ENCODE measurements at places on chromosomes 2 and 18.

- no peak for DNase-seq
Measured at GRCh38 chr2:138391946-138392345, 109.6 kb upstream of the SPOPL start.

GRCh38 chr2:232116852-232117251, 155.3 kb downstream of the DIS3L2 start:
- no peak for DNase-seq

DNA sequence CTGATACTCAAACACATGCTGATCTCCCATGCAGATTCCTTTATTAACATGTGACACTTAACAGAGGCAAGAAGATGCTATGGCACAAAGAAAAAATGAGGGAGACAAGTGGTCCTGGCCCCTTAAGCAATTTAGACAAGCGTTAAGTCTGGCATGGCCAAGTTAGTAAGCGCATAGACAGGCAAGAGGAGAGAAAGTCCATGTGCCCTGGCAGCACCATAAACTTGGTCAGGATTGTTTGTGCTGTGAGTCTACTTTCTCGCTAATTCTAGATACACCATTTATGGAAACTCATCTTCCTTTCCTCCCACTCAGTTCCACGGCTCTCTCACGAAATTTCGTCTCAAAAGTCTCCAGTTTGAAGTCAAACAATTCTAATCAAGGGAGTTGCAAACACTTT, 138.9 kb downstream of the RBMS1 start:
- no peak for DNase-seq

- no peak for DNase-seq
Measured at GRCh38 chr2:223036790-223037444, 15.1 kb upstream of the KCNE4 start.

DNA sequence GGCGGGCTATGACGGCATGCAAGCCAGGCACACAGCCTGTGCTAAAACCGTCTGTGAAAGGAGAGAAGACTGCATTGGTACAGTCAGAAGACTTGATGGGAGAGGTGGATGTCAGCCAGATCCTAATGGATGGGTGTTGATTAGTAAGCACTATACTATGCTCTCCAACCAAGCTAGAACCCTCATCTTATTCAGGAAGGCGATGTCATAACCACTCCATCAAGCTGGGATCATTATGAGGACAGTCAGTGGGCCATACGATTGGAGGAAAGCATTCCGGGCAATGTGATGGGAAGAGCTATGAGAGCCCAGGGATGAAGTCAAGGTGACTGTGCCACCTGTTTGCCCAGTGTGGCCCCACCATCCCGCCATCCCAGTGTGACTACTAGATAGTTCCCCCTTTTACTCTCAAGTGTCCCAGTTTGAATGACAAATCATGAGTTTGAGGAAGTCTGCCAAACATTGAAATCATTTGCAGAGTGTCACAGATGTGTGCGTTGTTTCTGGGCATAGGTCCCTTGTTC, 66.4 kb downstream of the MRPS9 start:
- DNase-seq, result no peak

DNA sequence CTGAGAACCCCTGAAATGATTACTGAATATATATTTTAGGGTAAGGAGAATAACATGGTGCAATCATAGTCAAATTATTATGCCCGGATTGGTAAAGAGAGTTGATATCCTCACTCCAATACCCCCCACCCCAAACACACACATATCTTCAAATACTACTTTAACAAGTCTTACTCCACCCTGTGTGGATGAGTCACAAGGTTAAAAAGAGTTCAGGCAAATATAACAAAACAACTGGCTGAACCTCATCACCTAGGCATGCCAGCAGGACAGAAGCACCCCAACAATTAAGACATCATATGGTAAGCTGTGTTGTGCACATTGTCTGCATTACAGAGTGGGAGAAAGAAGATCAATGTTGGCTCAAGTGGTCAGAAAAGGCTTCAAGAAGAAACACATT, 857.4 kb downstream of the TDRD15 start:
- DNase-seq, result no peak

- DNase-seq, result no peak
Measured at GRCh38 chr2:6526093-6526824, 339.4 kb downstream of the CMPK2 start.

DNA sequence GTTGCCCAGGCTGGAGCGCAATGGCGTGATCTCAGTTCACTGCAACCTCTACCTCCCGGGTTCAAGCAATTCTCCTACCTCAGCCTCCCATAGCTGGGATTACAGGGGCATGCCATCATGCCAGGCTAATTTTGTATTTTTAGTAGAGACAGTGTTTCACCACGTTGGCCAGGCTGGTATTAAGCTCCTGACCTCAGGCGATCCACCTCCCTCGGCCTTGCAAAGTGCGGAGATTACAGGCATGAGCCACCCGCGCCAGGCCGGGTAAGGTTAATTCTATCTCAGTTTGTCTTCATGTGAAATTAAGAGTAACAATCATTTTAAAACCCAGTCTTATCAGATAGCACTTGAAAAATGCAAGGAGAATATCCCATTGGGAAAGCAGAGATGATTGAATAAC, 1681.7 kb upstream of the DDX18 start:
- no peak for DNase-seq

All from activated CD4-positive, CD25-positive, alpha-beta regulatory T cell treated with anti-CD3 and anti-CD28 coated beads, Interleukin-2, amount 50 U/mL, for 16 hours (primary cell).